ENCODE measurements at places on chromosomes 4 and X. TPM values are rescaled to one million over a fixed set of nuclear protein-coding genes. Genes with fewer than 3 reads are reported as not detected.

The IL13RA2 gene
- polyA plus RNA-seq, result 1.9 TPM

- no peak for DNase-seq
These were observed 10.2 kb upstream of the MAGEB10 start for GRCh38 chrX:27797575-27797974.

- no peak for DNase-seq
These were observed 15.6 kb downstream of the SRPX2 start for GRCh38 chrX:100659431-100660137.

DNA sequence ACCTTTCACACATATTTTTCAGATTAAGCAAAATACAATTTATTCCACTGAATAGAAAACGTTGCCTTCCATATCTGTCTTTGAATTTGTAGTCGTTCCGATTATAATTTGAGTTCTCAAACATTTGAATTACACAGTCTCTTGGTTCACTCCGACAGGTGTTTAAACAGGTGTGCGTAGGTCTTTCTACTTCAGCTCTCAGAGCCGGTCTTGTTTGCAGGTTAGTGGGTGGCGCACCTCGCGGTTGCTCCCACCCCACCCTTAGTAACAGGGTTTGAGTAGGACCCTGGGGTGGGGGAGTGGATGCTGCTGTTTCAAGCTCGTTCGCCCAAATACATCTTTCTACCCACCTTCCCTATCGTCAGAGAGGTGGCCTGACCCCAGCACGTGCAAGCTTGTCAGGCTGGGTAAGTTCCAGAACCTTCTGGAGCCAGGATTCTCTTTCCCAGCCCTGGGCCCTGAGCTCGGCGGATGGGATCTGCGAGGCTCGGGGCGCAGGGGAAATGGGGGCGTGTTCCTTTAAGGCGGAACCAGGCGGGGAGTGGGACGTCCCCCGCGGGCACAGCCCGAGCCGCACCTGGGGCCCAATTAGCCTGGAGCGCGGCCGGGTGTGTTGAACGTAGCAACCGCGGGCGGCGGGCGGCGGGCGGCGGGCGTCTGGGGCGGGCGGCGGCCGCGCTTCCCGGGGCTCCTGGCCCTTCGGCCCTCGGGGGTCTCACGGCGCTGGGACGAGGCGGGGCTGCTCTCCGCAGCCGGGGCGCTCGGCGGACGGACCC, at the start of gene FAM149A:
FAM149A (plus strand) TSS at position 591 of the 776 bp plus-strand sequence.
- no peak for DNase-seq

DNA sequence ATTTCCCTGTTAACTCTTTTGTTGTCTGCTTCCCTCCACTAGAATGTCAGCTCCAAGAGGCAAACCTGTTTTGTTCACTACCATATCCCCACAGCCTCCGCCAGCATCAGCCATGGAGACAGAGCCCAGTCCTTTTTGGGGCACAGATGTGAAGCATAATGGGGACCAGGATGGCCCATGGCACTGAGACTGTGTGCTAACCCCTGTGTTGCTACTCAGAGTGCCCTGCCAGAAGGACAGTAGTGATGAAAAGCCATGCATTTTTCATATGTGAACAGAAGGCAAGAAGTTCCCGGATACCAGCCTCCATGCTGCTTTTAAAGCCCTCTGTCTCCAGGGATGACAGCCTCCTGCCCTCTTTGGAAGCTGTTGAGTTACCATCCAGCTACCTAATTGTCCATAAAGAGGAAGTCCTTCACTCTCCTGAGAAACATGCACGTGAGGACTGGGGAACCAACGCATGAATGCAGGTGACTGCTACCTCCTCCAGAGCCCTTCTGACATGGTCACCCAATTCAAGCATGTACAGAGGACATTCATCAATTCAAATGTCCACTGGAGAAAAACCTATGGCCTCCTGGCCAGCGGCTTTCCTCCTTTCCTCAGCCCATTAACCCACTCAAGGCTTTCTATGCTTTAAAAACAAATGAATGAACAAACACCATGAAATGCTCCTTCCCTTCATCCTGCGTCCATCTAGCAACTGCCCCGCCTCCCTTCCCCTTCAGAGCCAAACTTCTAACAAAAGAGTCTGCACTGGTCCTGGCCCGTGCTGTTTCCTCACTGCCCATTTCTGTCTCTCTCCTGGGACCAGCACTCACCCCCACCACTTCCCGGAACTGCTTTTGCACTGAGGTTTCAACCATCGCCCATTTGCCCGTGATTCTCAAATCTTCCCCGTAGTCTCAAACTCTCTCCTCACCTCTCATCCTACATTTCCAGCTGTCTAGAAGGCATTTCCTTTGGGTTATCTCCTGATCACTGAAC, 18.0 kb downstream of the PNMA6F start:
- no peak for DNase-seq

All from left renal cortex interstitium (tissue), 4 donors.